Activated CD4-positive, alpha-beta memory T cell treated with anti-CD3 and anti-CD28 coated beads, Interleukin-2, amount 10 ng/mL, durations not matched to agents 7 days and 5 days (primary cell): ENCODE measurements at places on chromosomes 4 and X.

GRCh38 chrX:71919431-71919830, 8.8 kb downstream of the NHSL2 start:
- no peak for DNase-seq

DNA sequence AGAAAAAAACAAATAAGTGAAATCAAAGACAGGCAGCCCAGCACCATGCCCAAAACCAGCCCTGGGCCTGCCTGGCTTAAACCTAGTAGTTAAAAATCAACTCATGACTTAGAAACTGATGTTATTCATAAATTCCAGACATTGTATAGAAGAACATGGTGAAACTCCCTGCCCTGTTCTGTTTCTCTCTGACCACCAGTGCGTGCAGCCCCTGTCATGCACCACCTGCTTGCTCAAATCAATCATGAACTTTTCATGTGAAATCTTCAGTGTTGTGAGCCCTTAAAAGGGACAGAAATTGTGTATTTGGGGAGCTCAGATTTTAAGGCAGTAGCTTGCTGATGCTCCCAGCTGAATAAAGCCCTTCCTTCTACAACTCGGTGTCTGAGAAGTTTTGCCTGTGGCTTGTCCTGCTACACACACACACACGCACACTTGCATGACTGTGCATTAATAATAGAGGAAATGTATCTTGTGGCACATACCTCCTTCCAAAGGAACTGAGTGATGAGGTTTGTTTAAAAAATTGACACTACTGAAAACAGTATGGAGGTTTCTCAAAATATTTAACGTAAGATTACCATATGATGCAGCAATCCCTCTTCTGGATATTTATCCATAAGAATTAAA, 39.2 kb upstream of the UGT2B7 start:
- DNase-seq: no peak

GRCh38 chr4:7817877-7818398, 121.7 kb downstream of the AFAP1 start:
- no peak for DNase-seq

DNA sequence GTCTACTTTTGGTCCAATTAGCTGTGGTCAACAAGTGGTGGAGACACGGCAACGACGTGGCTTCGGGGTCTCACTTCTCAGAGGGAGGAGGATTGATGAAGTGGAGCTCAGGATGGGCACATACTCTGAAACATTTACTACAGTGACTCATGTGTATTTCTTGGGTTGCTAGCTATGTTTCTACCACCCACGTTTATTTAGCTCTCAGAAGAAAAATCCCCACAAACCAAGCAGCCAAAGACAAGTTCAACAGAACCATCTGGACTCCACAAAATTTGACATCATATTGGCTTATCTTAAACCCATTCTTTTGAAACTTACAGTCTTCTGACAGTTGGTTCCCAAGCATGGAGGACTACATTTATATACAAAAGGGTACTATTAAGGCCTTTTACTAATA, 158.0 kb downstream of the CBLL2 start:
- no peak for DNase-seq

DNA sequence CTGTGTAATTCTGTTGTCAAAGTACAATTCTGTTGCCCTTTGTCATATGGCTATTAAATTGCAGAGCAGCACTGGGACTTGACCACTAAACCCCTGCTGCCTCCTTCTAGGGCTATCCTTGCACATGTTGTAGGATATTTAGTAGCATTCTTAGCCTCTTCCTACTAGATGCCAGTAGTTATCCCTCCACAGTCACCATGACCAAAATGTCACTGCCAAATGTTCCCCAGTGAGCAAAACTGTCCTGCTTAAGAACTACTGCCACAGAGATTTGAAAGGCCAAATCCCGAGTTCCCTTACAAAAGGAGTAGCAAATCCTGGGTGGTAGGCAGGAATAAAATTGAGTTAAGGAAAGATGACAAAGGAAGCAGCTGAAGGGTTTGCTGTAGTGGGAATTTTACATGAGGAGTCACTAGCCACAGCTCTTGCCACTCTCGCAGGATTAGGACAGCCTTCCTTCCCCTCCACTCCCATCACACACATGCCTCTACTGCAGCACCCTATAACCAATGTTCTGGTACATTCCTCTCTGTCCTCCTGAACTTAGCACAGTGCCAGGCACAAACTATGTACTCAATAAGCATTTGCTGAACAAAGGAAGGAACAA, 8.4 kb downstream of the APBB2 start:
- DNase-seq: no peak

- no peak for DNase-seq
Observed at GRCh38 chr4:74362347-74362746, 2.6 kb upstream of the EREG start.

- DNase-seq: peak; percentile 20
Observed at GRCh38 chrX:149830192-149830873, 48.6 kb downstream of the MAGEA9 start.

DNA sequence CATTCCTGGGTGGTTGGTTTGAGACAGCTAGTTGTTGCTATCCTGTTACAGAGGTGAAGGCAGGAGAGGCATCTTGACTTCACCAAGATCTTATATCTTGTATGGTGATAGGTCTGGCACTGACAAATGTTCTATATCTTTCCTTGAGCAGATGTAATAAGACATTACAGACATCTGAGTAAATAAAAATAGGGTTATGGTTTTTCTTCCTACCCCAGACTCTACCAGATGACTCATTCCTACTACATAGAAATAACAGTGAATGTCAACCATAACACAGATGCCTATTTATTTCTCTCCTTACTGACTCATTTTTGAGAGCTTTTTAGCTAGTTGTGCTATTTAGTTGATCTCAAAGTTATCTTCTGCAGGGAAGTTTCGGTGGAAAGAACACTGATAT, 21.9 kb downstream of the HNRNPH2 start:
- no peak for DNase-seq

DNA sequence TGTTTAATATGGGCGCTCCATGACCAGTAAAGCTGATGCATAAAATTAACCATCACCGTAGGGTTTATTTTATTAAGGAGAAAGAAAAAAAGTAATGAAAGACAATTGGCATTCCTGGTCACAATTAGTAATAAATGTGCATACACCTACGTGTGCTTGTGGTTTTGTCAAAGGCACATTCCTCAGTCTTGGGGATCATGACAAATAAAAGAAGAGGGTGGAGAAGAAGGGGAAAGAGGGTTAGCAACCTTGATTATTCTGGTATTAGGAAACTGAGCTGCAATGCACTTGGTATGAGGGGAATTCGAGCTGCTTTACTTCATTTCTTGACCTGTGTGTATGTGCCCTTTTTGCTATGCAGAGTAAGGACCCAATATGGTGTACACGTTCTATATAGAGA, 1798.3 kb upstream of the PCDH7 start:
- no peak for DNase-seq

- DNase-seq: no peak
Observed at GRCh38 chr4:52106191-52106590, 55.1 kb downstream of the SPATA18 start.

DNA sequence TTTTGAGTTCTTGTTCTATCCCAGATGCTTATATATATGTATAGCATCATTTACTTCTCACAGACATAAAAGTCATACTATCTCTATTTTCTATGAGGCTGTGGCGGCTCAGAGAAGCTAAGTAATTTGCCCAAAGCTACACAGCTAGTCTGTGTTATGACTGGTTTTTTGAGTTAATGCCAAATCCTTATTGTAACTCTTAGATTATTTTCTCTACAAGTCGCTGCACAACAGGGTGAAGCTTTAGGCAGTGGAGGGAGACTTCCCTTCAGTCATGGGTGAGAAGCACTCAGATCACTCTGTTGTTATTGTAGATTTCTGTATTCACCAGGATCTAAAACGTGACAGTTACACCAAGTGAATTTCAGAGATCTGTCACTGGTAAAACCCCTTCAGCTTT, 48.1 kb downstream of the WWC2 start:
- no peak for DNase-seq

DNA sequence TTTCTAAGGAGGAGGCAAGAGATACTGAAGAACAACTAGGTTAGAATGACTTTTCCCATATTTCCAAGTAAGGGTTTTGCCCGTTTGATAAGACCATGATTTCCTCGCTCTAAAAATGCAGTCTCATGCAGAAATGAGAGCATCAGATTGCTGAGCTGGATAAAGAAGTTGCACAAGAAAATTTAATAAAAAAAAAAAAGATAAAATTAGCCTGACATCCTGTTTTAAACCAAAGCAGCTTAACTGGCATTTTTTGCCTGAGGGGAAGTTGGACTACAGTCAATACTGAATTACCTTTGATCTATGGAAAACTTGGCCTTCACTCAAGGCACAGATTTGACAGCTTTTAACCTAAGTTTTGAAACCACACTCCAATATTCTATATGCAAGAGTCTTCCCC, 208.4 kb downstream of the GASK1B start:
- DNase-seq: no peak

GRCh38 chrX:97234471-97235081, 350.9 kb downstream of the RPA4 start:
- DNase-seq: no peak

DNA sequence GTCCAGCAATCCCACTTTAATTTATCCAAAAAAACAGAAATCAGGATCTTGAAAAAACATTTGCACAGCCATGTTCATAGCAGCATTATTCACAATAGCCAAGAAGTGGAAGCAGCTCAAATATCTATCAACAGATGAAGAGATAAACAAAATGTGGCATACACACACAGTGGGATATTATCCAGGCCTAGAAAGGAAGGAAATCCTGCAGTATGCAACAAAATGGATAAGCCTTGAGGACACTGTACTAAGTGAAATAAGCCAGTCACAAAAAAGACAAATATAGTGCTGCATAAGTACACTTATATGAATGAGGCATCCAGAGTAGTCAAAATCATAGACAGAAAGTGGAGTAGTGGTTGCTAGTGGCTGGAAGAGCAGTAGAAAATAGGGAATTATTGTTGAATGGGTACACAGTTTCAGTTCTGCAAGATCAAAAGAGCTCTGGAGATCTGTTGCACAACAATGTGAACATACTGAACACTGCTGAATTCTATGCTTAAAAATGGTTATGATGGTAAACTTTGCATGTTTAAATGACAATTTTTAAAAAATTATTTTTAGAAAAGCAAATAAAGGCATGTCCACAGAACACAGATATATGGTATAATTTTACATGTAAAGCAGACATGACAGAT, 25.6 kb downstream of the CHM start:
- DNase-seq: no peak

- DNase-seq: no peak
Observed at GRCh38 chr4:73989031-73989430, 1.0 kb upstream of the PPBP start.

- no peak for DNase-seq
Observed at GRCh38 chrX:17774053-17774452, 36.8 kb downstream of the SCML1 start.

GRCh38 chr4:99711657-99712056, 54.0 kb upstream of the C4orf54 start:
- DNase-seq: no peak

DNA sequence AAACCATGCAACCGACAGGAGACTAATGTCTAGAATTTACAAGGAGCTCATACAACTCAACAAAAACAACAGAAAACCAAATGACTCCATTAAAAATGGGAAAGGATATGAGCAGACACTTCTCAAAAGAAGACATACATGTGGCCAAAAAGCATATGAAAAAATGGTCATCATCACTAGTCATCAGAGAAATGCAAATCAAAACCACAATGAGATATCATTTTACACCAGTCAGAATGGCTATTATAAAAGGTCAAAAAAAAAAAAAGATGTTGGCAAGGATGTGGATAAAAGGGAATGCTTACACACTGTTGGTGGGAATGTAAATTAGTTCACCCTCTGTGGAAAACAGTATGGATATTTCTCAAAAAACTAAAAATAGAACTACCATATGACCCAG, 50.5 kb upstream of the CHRDL1 start:
- no peak for DNase-seq

DNA sequence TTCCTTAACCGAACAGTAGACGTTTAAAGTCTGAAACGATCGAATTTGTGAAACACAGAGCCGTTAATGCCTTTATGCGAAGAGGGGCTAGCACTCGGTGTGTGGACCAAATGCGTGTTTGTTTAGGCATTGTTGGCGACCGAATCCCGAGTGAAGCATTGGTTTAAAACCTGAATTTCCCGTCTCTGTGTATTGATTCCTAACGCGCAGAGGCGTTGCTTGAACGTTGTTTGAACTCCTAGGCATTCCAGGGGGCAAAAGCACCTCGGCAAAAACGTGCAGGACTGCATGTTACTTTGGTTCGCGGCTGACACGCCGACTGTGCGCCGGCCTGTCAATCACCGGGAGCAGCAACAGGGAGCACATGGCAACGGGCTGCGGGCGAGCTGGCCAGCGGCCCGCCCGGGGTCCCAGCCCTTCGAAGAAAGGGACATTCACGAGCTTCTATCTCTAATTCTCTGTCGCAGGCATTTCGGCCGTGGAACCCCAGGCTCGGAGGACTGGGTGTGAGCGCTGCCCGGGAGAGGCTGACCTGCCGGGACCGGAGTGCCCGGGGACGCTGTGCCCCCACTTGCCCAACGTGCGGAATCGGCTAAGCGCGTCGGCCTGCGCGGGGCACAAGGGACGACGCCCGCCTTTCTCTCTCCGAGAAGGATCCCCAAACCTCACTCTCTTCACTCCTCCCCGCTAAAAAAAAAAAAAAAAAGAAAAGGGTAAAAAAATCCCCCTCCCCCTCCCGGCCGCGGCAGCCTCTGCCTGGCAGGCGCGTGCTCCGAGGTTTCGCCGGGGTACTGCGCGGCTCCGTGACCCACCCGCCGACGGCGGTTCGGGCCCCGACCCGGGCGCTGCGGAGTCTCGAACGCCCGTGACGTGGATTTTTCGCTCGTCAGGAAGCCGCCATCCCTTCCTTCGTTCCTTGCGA, 810 bp downstream of the SPRY1 start:
- DNase-seq: peak; percentile 38

DNA sequence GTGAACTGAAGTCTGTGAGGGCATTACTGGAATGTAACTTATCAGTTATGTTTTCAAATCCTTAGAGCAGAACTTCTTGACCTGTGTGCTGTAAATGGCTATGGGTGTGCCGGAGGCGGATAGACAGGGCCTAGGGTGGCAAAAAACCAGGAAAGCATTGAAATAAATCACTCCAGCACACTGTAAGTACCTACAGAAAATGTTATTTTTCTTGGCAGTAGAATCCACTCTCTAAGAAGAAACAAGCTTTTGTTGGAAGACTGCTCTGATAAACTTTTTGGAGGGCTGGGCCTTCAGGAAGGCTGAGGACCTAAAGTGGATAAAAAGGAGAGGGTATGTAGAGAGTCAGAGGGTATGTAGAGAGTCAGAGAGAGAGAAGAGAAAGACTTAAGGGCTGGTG, 14.9 kb downstream of the CPE start:
- no peak for DNase-seq

GRCh38 chr4:38137080-38137479, 176.9 kb downstream of the PTTG2 start:
- DNase-seq: no peak

GRCh38 chrX:133783274-133783673, 202.1 kb downstream of the GPC3 start:
- DNase-seq: no peak

DNA sequence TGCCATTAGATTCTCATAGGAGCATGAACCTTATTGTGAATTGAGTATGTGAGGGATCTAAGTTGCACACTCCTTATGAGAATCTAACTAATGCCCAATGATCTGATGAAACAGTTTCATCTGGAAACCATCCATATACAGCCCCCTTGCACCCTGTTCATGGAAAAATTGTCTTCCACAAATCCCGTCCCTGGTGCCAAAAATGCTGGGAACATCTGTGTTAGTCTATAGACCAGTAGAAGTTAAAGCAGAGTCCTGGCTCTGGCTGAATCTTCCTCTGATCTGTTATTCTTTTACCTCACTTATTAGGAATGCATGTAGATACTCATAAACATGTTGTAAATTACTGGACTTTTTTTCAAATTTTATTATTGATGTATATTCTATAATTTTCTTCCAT, 29.2 kb downstream of the SULT1B1 start:
- no peak for DNase-seq

GRCh38 chr4:81405900-81406401, 65.8 kb downstream of the RASGEF1B start:
- DNase-seq: peak; percentile 29
